Activated CD4-positive, alpha-beta T cell treated with anti-CD3 and anti-CD28 coated beads, Interleukin-2, amount 50 U/mL, for 24 hours (primary cell): ENCODE measurements at places on chromosomes 5 and 9.

DNA sequence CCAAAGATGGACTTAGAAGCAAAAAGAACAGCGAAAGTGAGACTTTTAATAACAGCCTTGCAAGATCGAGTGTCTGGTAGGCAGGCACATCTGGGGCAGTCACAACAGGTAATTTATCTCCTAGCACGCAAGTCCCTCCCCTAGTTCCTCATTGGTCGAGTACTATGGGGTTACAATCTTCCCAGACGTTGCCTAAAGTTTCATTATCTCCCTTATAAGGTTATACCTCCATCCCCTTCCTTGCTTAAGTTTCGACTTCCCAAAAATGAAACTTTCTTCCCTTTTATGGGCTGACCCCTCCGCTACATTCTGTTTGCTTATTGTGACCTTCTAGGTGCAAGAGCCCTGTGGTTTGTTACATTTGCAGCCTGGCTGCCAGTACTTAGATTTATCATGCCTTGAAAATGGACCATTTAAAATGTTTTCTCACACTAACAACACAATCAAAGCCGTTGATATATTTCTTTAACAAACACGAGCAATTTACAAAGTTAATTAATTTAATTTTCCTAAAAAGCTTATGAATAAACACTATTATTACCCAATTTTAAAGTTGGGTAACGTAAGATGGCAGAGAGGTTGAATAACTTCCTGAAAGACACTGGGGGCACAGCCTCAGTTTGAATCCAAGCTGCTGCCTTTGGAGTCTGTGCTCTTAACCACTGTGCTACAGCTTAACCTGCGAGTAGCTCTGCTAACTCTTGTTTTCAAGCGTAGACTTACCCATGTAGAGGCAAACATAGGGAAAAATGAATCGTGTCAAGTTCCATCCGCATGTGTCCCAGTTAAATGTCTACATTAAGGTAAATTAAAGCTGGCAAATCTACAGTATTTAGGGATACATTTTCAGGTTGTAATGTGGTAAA, 91.7 kb downstream of the EDIL3 start:
- DNase-seq = no peak

- no peak for DNase-seq
These were observed 16.6 kb upstream of the CCDC112 start for GRCh38 chr5:115313052-115313451.

DNA sequence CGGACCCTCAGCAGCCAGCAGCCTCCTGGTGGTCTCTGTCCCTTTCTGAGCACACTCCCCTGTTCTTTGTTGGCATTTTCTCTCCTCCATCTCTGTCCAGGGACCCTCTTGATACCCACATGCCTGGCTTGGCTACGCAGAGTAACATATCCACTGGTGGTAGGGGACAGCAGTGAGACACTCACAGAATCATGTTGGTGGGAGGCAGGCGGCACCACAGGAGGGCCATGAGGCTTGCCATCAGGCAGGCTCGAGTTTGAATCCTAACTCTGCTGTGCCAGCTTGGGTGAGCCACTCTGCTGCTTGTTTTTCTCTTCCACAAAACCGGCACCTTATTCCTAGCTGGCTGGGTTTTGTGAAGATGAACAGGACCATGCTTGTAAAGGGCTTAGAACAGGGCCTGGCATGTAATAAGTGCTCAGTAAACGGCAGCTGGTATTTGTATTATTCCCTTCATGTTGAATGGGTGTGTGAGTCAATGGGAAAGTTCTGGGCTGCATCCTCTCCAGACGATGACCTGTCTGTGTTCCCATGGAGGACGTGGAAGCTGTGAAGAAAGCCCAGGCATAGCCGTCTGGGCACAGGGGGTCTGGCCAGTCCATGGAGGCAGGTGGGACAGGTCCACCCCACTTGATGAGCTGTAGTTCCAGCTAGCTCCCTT, 2.3 kb downstream of the COL27A1 start:
- no peak for DNase-seq

- no peak for DNase-seq
These were observed 155.0 kb downstream of the TLE1 start for GRCh38 chr9:81534138-81534875.

DNA sequence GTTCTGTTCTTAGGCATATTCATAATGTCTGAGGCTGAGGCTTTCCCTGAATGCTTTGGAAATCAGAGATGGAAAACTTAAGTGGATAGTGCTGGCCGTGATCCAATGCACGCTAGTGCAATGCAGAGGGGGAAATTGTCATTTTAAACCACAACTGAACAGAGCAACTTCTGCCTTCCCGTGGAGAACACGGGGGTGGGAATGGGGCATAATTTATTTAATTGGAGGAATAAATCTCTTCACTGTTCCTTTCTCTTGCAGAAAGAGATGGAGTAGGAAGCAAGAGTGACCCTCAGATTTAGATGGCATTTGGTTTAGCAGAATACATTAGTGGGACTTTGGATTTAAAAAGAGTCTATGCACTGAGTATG, 22.9 kb upstream of the NREP start:
- DNase-seq = no peak

DNA sequence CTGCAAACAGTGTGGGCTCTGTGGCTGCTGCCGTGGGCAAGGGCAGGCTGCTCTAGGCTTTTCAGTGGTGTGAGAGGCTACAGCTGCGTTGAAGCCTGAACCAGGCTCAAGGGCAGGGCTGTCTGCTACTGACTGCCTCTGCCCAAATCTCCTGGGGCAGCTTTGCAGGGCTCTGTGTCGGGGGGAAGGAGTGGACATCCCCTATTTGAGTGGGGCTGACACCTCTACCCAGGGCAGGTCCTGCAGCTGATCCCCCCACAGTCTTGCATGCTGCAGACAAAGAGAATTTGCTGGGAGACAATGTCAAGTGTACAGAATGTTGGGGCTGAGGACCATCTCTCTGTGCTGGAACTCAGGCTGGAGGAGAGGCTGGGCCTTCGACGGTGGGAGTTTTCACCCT, 240.2 kb downstream of the PBX3 start:
- DNase-seq = no peak

- DNase-seq = no peak
These were observed 42.6 kb downstream of the ZDHHC21 start for GRCh38 chr9:14650596-14650995.
